ENCODE measurements at places on chromosomes 11 and 22.
A peak's percentile ranks its signal among the peaks of the same experiment; 100 is the strongest.

GRCh38 chr11:118435290-118435892, 901 bp upstream of the KMT2A start:
- no peak for DNase-seq

GRCh38 chr22:44437216-44438055, 60.6 kb downstream of the RTL6 start:
- DNase-seq = no peak

GRCh38 chr22:23220485-23221350, 40.4 kb downstream of the BCR start:
- no peak for DNase-seq

GRCh38 chr11:106459135-106459534, 381.7 kb downstream of the AASDHPPT start:
- DNase-seq = no peak

DNA sequence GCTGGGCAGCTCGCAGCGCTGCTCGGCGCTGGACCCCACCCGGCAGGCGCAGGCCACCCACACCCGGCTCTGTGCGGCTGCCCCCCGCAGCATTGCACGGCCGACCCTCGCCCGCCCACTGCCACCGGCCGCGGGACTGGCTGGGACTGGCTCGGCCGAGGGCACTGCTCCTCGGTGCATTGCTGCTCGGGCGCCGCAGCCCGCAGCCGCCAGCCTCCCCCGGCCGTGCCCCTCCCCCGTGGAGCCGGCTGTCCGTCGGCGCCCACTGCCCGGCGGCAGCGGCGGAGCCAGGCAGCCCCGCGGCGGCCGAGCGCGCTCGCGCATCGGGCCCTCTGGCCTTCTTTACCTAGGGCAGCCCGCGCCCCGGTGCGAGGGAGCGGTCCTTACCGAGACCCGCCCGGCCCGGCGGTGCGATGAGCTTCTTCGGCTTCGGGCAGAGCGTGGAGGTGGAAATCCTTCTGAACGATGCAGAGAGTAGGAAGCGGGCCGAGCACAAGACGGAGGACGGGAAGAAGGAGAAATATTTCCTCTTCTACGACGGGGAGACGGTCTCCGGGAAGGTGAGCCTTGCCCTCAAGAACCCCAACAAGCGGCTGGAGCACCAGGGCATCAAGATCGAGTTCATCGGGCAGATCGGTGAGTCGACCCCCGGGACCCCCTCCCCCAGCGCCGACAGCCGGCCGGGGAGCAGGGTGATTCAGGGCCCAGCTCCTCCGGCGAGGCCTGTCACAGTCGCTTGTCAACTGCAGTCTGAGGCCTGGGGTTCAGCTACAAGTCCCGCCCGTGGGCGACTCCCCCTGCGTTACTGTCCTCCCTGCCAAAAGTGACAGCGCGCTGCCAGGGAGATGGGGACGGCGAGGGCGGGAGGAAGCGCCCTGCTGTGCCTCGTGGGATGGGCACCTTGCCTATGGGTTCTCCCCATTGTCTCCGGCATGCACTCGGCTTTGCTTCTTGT, 516 bp downstream of the VPS26B start:
- no peak for DNase-seq

GRCh38 chr11:115760461-115761320, 256.5 kb upstream of the CADM1 start:
- no peak for DNase-seq

DNA sequence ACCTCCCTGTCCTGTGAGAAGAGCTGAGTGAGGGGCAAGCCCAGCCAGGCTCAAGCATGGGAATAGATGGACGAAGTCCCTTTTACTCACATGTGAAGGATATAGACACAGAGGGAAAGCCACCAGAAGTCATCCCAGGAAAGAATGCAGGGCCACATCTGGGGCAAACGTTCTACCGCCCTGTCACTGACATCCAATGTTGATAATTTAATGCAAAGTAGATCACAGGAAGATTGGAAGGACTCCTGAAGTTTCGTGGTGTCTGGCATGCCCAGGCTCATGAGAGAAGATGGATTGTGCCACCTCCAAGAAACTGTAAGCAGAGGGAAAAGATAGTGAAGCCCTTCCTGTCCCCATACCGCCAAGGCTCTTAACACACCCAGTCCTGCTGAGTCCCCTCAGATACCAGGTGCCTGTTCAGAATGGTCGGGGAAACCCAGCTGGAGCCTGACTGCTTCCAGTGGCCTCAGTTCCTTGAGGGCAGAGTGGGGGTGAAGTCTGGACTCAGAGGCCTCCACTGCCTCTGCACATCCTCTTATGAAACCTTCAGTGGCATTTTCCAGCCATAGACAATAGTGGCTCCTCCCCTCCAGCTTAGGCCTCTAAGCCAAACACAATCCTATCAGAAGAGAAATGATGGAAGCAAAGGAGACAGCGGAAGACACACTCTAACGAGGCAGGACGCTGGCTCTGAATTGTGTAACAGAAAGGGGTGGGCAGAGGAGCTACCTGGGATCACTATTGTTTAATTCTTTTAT, 7.5 kb upstream of the STK33 start:
- DNase-seq = no peak

DNA sequence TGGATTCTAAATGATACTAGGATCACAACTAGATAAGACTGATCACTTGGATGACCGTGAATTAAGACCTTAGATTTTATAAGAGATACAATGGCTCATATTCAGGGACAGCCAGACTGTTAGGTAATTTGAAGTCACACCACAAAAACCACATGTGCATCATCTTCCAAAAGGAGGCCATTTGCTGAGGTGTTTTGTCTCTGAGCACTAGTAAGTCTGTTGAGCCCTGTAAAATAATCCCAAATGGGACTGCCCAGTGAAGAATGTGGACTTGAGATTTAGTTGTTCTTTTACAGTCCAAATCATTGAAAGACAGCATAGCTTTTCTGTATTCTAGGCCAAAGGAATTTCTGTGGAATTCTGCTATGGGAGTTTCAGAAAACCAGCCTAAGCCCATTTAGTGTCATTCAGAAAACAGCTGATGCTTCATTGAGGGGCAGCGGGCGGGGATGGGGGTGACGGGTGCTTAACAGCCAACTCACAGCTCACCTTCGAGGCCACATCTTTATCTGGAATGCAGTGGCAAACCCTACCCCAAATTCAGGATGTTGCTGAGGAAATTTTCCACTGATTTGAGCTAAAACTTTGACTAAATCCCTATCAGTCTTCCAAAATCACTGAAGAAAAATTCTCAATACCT, 80.1 kb upstream of the BIRC3 start:
- no peak for DNase-seq

DNA sequence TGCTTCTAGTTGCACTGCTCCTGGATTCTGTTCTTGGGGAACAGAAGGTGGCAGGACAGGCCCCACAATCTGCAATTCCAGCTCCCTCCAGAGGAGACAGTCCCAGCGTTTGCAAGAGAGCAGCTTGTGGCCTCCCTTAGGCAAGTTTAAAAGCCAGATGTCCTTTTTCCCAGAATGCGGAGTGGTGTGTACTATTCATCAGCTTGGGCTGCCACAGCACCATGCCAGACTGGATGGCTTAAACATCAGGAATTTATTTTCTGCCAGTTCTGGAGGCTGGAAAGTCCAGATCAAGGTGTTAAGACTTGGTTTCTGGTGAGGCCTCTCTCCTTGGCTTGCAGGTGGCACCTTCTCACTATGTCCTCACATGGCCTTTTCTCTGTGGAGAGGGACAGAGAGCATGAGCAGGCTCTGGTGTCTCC, 11.7 kb downstream of the MIAT start:
- DNase-seq = peak; percentile 75

GRCh38 chr11:130452940-130453339, 4.5 kb downstream of the ADAMTS15 start:
- DNase-seq = no peak

DNA sequence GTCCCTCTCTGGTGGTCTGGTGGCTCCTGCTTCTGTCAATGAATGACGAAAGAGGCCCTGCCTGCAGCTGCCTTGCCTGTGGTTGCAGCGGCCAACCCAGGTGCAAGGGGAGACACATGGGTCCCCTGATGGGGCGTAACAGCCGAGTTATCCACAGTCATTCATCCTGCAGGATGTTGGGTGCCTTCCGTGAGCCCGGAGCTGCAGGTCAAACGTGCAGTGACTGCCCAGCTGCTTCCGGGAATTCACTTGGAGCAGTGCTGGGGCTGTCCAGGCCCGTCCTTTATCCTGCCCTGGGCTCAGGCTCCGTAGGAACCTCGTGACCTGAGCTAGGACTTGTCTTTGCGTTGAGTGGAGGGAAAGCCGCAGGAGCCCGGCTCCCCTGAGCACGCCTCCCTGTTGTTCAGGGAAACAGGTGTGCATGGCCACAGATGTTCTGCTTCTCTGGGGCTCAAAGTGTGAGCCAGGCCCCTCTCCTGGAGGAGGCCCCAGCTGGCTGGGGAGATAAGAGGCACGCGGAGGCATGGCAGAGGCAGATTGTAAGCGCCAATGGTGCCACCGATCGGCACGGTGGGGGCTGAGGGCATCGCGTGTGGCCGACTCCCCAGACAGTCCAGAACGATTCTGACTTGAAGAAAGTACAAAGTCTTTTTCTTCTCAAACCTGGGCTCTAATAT, 635.4 kb downstream of the BRD1 start:
- DNase-seq = no peak

DNA sequence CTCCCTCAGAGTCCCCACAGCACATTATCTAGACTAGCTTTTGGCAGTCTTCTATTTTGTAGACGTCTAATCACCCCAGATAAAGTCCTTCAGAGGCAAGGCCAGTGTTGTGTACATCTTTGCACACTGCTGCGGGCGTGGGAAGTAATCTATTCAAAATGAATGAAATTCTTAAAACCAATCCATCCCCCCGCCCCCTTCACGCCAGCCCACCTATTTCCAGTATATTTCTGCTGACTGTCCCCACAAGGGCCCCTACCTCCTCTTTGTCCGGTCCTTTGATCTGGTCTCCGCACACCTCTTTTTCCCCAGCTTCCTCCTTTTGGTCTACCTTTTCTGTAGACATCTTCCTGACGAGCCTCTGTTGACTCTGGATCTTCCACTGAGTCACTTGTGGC, 375 bp downstream of the BSCL2 start:
- no peak for DNase-seq

DNA sequence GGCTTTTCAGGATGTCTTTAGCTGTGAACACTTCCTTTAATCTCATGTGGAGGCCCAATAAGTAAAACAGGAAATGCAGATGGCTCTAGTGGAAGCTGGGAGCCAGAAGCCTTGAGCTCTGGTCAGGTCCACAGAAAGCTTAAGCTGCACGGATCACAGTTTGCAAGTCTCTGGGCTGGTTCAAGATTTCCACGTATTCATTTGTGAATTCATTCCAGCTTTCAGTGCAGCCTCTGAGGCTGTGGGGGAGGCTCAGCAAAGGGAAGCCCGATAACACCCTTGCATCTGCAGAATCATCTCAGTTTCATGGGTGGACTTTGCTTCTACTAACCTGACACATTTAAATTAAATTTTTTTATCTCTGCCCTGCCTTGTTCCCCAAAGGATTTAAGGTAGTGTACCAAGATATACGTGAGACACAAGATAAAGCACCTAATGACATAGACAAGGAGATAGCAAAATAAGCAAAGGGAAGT, 65.6 kb downstream of the ISX start:
- no peak for DNase-seq

DNA sequence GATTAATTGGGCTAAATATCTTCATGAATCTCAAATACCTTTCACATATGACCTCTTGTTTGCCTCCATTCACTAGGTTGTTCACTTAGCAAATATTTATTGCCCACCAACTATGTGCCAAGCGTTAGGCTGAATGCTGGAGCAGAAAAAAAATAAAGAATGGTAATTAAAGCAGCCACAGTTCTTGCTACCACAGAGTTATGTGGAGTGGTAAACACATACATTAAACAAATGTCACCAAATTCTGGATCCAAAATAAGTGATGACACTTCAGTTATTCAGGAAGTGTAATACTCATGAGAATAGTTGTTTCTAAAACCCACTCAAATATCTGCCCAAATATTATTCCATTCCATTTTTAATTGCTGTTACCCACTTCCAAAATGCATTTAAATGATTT, 128.4 kb downstream of the GRIA4 start:
- DNase-seq = no peak

- DNase-seq = no peak
These were observed 45.4 kb upstream of the ISX start for GRCh38 chr22:35020517-35020916.

GRCh38 chr22:49593509-49593908, 234.2 kb downstream of the BRD1 start:
- no peak for DNase-seq

DNA sequence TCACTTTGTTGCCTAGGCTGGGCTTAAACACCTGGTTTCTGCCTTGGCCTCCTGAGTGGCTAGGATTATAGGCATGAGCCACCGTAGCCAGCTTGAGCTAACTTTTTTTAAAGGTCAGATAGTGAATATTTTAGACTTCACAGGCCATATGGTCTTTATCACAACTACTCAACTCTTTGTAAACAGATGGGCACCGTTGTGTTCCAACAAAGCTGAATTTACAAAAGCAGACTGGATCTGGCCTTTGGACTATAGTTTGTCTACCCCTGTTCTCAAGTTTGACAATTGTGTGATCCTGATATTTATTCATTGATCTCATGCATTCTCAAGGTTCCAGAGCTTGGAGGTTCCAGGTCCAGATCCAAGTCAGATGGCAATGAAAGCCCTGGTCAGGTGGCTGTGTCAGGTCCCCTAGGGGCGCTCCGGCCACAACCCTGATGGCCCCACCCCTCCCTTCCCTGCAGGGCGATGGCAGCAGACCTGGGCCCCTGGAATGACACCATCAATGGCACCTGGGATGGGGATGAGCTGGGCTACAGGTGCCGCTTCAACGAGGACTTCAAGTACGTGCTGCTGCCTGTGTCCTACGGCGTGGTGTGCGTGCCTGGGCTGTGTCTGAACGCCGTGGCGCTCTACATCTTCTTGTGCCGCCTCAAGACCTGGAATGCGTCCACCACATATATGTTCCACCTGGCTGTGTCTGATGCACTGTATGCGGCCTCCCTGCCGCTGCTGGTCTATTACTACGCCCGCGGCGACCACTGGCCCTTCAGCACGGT, 15.8 kb downstream of the P2RY2 start:
- no peak for DNase-seq

DNA sequence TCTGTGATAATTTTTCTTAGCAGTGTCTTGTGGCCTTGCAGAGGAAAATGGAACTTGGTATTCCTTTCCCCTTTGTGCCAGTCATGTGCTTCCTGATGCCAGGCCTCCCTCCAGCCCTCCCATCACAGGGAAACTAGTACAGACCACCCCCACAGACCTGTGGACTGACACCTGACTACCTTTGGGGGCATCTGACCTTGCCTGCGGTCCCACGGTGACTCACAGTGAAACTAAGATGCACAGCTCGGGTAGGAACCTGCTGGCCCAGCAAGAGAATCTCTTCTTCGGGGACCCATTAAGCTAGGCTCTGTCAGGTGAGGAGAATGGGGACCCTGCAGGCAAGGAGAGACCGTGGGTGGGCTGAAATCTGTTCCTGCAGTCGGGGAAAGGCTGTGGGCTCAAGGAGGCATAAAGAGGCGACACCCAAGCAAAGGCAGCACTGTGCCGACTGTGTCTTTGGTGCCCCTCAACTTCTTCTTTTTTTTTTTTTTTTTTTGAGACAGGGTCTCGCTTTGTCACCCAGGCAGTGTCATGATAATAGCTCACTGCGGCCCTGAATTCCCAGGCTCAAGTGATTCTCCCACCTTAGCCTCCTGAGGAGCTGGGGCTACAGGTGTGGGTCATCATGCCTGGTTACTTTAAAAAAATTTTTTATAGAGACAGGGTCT, 20.8 kb upstream of the PEX26 start:
- DNase-seq = no peak
